ENCODE measurements at places on chromosomes 11 and 22.

DNA sequence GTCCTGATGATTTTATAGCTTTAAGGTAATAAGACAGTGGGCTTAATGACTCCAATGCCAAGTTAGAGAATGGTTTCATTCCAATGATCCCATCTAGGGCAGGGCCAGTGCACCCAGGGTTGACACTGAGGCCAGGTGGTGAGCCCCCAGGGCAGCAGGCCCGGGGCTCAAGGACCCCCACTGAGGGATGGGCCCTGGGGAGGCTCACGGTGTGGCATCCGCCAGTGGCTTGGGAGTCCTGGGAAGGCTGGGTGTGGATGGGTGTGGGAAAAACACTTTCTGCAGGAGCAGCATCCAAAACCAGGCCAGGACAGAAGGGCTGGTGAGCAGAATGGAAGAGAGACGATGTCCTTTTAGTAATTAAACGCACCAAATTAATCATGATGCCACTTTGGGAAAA is 626.3 kb downstream of the TBC1D22A start:
- DNase-seq, result no peak

DNA sequence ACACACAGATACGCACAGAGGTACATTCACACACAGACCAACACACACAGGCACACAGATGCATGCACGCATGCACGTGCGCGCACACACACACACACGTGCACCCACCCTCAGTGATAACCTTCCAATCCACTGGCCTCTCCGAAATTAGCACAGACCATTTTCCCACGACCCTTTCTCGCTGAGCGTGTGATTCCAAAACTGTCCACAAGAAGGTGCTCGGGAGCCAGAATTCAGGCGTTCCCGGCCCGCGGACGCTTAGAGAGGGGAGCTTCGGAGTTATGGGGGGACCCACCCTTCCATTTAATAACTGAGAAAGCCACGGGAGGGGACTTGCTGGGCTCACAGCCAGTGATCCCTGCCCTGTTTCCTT is 33.8 kb upstream of the SLC35C1 start:
- peak; percentile 61 for DNase-seq

DNA sequence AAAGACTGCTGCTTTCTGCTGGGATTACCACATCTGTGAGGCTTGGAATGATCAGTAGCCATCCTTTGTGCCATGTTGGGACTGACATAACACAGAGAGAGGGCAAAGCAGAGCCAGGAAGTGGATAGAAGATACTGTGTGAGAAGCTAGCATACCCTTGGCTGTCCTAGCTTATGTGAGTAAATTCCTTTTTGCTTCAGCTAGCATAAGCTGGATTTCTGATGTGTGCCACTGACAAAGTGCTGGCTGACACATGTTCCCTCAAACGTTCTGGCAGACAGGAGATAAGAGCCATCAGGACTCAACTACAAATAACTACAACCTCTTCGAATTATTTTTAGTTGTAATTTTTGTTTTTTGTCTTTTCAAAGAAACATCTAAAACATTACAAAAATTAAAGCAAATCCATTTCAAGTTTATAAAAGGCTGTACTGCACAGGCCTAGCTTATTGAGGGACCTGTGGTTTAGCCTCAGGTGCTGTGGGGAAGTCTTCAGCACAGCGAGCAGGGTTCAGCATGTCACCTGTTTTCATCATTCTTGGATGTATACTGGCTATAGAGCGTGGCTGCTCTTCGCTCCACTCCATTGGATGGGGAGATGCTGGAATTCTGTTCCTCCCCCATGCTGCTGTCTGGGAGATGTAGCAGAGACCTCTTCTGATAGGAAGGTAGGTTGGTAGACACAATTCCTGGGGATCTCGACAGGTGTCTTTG is 120.9 kb downstream of the SWAP70 start:
- no peak for DNase-seq

DNA sequence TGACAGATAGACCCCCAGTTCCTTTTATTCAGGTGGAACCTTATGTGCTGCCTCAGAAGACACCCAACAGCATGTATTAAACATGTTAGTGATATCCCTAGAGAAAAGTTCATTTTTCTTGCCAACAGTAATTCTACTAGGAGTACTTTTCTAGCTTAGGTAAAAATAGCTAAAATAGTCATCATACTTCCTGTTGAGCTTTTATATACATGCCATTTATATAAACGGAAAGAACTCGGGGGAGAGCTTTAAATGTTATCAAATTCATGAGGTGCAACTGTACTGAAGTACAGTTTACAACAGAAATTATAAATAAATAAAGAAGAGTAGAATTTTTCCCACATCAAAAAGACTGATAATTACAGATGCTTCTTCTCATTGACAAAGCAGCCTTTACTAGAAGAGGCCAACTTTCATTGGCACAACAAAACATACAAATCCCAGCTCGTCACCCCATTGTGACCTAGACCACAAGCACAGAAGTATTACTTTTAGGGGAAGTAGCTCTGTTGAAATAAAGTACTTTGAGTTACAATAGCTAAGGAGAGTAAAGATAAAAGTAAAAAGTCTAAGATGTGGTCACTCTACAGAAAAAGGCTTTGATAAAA is 59.1 kb upstream of the POU2AF2 start:
- no peak for DNase-seq

DNA sequence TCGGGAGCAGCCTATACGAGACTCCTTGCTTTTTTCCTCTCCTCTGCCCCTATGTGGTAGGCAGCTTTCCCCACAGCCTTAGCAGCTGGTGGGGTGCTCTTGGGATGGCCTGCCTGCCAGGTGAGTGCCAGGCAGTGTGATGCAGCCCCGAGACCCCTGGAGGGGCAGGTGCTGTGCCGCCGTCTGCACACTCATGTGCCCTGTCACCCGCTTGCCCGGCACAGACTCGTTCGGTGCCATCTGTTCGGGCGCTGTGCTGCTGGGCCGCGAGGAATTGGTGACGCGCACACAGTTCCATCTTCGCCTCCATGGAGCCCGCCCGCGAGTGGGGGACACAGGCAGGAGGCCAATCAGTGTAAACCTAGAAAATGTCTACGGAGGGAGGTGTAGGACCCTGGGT is 15.1 kb downstream of the TRMU start:
- DNase-seq, result no peak

DNA sequence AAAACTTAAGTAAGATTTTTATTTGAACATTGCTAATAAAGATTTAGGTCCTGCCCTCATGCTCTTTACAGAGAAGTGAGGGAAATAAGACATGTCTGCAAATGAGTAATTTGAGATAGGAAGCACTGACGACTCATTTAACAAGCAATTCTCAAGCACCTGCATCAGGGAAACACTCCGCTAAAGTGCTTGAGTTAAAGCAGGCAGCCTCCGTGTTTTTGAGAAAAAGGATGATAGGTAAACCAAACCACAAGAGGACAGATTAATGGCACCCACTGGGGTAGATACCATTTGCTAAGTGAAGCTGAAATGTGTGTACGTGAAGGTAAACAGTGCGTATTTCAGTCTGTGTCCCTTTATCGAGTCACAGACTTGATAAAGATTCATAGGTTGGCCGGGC is 184.6 kb upstream of the CARD18 start:
- no peak for DNase-seq

DNA sequence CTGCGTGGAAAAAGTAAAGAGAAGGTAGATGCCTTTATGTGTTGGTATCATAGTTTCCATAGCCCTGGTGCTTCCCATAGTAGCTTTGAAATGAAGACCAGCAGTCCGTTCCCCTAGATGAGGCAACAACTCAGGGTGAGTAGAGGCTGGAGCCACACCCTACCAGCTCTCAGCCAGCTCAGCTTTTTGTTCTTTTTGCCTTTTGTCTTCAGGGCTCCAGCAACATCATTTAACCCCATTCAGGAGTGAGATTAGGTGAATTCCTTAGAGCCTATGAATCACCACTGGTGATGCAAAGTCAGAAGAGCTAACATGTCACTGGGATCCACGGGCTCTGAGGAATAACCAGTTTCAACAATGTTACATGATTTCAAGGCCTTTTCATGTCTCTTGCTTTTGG is 14.0 kb upstream of the SESN3 start:
- no peak for DNase-seq

DNA sequence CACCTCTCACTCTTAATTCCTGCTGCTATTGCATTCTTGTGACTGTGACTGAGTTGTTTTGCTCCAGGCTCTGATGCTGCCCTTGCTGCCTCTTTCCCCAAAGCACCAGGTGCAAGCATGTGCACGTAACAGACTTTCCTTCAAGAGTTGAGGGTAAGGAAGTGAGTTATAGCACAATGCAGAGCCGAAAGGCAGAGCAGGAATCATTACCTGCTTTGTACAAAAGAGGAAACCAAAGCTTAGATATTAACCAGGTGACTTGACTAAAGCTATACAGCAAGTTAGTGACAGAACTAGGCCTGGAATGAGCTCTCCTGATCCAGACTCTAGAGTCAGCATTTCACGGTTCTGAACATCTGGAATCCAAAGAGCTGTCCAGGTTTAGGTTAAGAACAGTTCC is 33.6 kb downstream of the NEU3 start:
- no peak for DNase-seq

DNA sequence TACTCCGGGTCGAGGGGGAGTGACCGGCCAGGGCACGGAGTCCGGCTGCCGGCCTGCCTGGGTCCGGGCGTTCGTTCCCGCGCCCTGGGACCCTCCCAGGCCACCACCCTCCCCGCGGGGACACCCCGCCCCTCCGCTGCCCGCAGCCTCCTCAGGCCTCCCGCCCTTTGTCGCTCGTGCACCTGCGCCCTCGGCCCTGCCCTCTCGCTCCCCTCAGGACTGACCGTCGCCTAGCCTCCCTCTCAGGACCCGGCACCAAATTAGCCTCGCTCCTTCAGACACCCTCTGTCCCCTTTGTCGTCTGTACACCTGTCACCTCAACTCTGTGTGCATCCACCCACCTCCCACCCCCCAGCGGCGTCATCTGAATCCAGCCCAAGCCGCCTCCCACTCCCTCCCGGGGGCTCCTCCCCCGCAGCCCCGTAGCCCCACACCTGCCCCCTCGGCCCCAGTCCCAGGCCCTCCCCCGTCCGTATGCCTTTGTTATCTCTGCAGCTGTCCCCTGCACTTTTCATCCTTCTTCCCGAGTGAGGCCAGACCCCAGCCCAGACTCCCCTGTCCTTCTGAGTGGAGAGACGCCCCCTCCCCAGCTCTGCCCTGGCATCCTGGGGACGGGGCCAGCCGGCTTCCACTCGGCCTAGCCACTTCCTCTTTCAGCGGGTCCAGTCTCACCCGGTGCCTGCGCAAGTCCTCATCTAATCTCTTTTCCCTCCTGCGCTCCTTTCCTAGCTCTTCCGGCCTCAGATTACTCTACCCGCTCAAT is 643 bp downstream of the TIGD3 start:
- peak; percentile 24 for DNase-seq

- no peak for DNase-seq
Observed at GRCh38 chr22:36471341-36471821, 10.1 kb downstream of the TXN2 start.

Measured in stimulated activated CD8-positive, alpha-beta memory T cell treated with anti-CD3 and anti-CD28 coated beads, Interleukin-4, amount 100 ng/mL, for 4 hours (primary cell).